GDM1 (cell line): ENCODE measurements at places on chromosomes 3 and 15.

DNA sequence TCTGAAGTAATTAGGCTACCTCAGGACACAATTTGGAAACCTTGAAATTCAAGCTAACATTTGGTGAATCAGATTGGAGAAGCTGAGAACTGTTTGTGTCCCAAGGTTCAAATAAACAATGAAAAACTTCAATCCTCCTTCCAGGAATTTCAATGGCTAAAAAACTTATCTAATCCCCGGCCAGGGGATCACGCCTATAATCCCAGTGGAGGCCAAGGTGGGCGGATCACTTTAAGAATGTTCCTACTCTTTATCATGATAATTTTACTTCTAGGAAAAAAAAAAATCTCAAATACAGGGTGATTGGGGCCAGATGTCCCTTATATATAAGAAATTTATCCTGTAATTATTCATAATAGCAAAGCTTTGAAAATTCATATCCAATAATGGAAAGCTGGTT, 139.0 kb downstream of the CPNE4 start:
- no peak for DNase-seq

- no peak for DNase-seq
These were observed 106.7 kb downstream of the GABRB3 start for GRCh38 chr15:26665957-26666791.

DNA sequence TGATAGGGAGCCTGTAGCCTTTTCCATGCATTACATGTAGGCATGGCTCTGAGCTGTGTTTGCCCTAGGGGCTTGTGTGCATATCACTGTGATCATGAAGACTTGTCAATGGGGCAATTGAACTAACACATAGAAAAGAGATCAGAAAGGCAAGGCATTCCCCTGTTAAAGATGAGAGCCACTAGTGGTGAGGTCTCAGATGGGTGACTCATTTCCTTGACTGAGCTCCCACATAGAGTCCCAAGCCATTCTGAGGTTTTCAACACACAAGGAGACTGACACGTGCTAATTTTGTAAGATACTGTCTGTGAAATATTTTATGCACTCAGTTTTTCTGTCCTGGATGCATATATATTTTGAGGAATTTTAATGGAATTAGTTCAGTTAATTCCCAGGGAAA, 53.8 kb downstream of the SAMMSON start:
- peak; percentile 5 for DNase-seq

- DNase-seq: no peak
These were observed 21.7 kb downstream of the RBMS3 start for GRCh38 chr3:29302619-29303018.

- no peak for DNase-seq
These were observed 162.5 kb downstream of the CADPS start for GRCh38 chr3:62712746-62713145.

DNA sequence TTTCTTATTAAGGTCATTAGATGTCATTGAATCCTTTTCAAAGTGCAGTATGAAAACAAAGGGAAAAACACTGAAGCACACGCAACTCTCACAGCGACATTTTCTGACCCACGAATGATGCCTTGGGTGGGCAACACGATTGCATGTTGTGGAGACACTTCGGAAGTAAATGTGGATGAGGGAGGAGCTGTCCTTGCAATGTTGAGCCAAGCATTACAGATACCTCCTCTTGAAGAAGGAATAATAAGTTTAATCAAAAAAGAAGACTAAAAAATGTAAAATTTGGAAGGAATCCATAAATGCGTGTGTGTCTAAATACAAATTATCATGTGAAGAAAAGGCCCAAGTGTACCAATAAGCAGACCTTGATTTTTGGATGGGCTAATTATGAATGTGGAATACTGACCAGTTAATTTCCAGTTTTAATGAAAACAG, 16.9 kb downstream of the THBS1 start:
- DNase-seq: no peak

GRCh38 chr3:64561325-64561843, 126.4 kb downstream of the ADAMTS9 start:
- no peak for DNase-seq

DNA sequence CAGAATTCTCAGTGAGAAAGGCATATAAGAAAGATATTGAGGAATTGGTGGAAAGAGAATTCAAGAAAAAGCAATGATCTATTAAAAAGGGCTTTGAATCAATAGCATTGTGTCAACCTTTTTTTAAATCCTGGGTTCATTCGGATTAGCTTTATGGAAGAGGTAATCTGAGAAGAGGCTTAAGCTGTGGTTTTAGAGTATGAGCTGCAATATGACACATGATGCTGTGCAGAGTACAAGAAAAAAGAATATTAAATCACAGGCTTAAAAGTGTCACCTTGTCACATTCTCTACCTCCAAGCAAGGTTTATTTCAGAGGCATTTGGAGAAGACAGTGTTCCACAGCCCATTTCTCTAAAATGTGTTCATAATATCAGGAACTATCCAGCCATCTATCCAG, 128.9 kb downstream of the RTP4 start:
- DNase-seq: no peak

DNA sequence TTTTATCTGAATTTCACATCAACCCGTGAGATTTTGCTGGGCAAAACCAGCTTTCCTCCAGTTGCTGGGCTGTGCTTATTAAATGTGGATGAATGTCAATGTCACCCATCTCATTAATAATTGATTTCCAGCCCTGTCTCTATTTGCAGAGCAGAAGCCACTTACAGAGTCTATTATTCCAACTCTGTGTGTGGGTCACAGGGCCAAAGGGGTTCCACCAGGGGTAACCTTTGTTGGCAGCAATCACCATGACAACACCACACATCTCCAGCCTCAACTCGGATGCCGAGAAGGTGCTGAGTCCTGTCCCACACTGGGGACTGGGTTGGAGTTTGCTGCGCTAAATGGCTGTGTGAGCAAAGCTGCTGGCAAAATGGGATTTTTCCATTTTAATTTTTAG, 51.1 kb upstream of the WNT5A start:
- no peak for DNase-seq

DNA sequence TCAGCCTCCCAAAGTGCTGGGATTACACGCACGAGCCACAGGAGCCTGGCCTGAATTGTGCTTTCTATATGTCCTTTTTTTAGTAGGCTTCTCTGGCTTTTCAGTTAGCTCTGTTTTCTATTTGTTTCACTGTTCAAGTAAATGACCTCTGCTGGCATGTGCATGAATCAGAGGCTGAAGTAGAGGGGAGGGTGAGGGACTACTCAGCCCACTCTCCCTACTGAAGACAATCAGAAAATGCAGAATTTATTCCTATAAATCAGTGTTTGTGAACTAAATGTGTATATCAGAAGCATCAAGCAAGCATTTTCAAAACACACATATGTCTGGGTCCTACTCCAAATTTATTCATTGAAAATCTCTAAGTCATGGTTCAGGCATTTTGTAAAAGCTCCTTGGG, 45.0 kb downstream of the ZMAT3 start:
- DNase-seq: no peak

DNA sequence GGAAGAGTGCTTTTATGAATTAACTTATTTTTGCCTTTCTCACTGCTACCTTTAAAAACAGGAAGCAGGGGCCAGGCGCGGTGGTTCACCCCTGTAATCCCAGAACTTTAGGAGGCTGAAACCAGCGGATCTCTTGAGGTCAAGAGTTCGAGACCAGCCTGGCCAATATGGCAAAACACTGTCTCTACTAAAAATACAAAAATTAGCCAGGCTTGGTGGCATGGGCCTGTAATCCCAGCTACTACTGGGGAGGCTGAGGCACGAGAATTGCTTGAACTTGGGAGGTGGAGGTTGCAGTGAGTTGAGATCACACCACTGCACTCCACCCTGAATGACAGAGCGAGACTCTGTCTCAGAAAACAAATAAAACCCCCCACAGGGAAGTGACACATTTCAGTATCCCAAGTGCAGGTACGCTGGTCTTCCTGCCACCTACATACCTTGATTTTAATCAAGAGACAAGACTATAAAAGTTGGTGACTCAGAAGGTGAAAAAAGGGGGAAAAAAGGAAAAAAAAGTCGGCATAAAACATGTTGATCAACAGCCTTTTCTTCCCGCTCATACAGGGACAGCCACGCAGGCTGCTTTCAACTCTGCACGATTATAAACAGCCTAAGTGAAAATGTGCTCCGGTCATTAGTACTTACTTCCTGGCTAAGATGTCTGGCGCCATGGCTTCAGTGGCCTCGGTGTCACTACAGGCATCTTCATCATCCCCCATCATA, 18.8 kb downstream of the PPP1R2 start:
- no peak for DNase-seq

DNA sequence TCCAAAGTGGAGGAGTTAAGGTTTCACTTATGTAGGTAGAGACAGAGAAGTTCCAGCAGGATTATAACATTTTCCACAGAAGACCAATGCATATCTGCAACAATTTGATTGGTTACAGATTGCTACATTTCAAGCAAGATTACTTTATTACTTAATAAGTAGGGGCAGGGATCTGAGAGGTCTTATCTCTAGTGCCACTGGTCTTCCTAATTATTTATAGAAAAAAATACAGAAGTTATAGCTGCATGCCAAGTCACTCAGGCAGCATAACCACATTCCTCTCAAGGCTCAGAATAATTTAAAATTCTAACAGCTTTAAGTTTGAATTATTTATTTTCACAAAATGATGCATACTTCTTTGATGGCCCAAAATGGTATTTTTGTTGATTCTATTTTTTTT, 30.5 kb downstream of the RAD54L2 start:
- peak; percentile 3 for DNase-seq

DNA sequence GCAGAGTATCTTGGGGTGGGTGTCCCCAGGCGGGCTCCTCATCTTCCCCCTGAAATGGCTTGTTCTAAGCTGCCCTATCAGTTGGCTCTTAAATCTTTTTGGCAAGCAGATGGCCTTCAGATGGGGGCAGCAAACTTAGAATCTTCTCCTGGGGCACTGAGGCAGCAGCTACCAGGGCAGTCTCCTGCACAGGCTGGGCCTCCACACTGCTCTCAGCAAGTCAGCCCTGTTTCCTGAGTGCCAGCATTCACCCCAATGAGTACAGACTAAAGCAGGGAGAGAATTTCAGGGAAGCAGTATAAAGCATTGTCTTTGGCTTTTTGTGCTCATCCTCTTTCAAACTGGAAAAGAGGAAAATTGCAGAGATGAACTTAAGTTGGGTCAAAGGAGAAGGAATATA, 51.1 kb upstream of the APEH start:
- no peak for DNase-seq

GRCh38 chr3:67001086-67001861, 3.2 kb downstream of the KBTBD8 start:
- no peak for DNase-seq

DNA sequence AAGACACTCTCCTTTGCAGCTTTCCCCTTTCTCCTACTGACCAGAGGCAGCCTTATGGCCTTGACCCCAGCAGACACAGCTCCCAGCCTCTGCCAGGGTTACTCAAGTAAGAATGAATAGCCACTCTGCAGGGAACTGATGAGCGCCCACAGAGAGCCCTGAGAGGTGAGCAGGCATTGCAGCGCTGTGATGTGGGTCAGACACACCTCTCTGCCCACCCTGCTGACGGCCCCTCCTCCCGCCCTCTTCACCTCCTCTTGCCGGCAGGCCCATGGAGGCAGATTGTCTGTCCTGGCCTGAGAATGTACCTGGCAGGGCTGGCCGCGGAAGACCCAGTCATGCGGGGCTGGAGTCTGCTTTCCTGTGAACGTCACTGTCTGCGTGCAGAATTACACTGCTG, 512.6 kb upstream of the PPP2R3A start:
- DNase-seq: no peak
